ENCODE measurements at places on chromosomes 13 and 19.
A peak's percentile ranks its signal among the peaks of the same experiment; 100 is the strongest.

DNA sequence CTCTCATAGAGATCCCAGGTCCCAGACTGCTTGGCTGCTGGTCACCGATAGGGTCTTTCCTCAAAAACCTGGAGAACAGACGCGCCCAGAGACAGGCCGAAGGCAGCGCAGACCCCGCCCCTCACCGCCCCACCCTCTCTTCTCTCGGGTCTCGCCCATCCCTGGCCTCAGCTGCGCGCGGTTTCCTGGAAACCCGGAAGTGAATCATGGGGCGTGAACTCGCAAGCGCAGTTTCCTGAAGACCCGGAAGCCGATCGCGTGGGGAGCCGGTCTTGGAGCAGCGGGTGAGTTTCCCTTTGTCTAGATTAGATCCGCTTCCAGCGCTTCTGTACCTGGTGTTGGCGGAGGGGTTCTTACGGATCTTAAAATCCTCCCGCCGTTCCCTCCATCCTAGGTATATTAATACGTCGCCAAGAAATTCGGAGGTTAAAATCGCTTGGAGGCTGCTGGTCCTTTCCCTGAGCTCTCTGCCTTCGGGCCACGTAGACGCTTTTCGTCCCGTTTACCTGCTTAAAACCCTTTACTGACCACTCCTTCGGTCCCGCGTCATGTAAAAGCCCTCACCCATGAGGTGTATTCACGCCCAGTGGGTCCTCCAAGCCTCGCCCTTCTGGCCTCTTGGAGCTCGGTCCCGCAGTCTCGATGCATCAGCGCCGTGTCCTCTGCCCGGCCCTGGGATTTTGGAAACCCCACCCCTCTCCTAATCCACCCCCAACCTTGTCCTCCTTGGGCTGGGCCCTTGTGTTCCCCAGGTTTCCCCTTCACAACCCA is at the start of gene ZNF578:
ZNF578 (plus strand) TSS at position 230 of the 771 bp plus-strand sequence. CDS start 48,293 bp downstream, outside the sequence.
- peak; percentile 69 for DNase-seq

DNA sequence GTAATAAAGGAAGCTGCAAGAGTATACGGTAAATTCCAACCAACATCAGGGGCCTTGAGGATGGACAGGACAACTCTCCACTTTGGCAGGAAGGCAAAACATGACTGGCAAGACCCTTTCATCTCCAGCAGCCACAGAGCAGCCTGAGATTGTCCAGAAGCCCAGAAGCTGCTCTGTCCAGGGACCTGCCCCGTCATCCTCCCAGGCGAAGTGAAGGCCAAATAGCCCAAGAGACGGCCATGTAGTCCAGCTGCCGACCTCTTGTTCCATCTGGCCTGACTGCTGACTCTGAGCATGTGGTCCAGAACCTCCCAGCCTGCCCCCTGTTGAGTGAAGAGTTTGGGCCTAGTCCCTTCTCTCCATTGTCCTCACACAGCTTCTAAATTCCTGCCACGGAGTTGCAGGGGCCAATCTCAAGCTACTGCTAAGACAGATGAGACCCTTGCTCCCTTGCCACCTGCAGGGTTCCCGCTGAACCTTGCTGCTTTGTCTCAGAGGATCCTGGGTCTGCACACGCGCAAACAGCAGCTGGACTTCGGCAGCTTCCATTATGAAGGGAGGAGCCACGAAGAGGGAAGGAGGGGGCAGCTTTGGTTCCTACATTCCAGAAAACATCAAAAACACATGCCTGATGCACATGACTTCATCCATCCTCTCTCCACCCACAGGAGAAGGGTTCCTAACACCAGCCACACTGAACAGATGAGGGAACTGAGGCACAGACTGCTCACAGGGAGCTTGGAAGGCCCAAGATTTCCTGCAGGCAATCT is 196.9 kb downstream of the KATNAL1 start:
- DNase-seq = no peak

DNA sequence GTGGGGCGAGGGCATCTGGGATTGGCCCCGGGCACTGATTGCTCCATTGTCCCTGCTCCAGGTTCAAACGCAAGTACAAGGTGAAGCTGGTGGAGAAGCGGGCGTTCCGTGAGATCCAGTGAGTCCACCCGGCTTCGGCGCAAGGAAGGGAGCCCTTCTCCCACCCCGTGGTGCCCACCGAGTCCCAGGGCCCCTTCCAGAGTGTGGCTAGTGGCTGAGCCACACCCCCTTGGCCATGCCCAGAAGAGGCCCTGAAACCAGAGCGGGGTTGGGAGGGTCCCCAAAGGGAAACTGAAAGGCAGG is 11.2 kb downstream of the NOP53 start:
- DNase-seq = no peak

- no peak for DNase-seq
Measured at GRCh38 chr19:28523619-28524018, 689.3 kb downstream of the UQCRFS1 start.

GRCh38 chr13:20812890-20813289 is 39.1 kb upstream of the EEF1AKMT1 start:
- DNase-seq = no peak

GRCh38 chr19:40663695-40664692 is 26.5 kb downstream of the NUMBL start:
- DNase-seq = no peak

- no peak for DNase-seq
Measured at GRCh38 chr13:46637213-46637612, 84.2 kb downstream of the LRCH1 start.

GRCh38 chr13:37416291-37417059 is 182.1 kb downstream of the POSTN start:
- no peak for DNase-seq

- no peak for DNase-seq
Measured at GRCh38 chr19:57812226-57812625, 2.5 kb downstream of the ZNF552 start.

DNA sequence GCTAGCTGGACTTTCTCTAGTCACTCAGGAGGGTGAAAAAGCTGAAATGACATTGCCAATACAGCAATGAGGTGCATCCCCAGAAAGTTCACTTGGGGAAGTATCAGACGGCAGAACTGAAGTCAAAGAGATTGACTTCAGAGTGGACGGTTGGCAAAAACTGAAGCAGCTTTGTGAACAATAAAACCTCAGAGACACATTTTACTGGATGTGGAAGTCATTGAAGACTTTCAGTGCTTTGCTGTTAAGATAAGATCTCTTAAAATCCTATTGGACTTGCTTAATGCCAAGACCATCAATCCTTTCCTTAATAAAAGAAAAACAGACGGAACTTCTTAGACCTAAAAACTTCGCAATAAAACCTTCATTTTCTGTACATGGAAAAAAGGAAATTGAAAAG is 103.7 kb downstream of the ABCC4 start:
- no peak for DNase-seq

DNA sequence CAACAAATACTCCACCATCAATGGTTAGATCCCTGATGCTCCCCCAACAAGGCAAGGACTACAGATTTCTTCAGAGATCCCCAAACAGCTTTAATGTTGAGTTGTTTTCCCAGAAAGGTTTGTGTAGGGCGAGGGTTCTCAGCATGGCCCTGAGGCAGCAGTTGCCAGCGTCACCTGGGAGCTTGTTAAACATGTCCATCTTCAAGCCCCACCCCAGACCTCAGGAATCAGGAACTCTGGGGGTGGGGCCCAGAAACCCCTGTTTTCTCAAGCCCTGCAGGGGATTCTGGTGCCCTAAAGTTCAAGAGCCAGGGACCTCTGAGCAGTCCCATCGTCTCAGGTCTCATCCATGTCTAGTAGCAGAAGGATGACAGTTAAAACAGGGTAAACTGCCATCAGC is 9.6 kb downstream of the EFNB2 start:
- no peak for DNase-seq

DNA sequence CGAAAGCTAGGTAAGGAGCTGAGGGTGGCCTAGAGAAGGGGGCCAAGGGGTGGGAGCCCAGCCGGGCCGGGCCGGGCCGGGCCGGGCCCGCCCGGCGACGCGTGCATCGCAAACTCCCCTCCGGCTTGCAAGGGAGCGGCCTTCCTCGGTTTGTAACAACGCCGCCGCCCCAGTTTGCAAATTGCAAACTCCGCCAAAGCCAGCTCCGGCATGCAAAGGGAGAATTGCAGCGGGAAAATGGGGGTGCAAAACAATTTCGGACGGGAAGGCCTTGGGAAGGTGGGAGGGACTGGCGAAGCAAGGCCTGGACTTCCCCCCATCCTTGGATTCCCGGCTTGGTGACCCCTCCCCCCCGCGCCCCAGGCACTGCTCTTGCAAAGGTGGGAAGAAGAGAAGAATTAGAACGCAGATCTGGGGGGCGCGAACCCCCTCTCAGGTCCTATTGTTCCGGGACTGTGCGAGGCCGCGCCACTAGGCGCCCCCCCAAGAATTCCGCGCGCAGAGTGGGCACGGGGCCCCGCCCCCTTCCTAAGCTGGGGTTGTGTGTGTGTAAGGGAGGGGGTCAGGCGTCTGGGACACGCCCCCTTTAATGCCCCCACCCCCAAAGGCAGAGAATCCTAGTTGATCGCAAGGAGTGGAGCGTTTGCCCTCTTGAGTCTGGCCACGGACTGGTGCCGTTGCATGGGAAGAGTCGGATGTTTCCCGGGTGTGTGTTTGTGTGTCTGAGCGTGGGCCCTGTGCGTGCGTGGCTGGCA is 926 bp downstream of the PRR12 start:
- peak; percentile 38 for DNase-seq
